Stimulated activated CD8-positive, alpha-beta memory T cell treated with anti-CD3 and anti-CD28 coated beads, Interleukin-12 subunit alpha, Interleukin-12 subunit beta, amount 100 ng/mL, for 4 hours (primary cell): ENCODE measurements at places on chromosomes 16 and 17.

GRCh38 chr16:53235851-53236250 is 181.1 kb downstream of the CHD9 start:
- no peak for DNase-seq

- DNase-seq = no peak
Measured at GRCh38 chr17:67566656-67567055, 151.1 kb upstream of the NOL11 start.

DNA sequence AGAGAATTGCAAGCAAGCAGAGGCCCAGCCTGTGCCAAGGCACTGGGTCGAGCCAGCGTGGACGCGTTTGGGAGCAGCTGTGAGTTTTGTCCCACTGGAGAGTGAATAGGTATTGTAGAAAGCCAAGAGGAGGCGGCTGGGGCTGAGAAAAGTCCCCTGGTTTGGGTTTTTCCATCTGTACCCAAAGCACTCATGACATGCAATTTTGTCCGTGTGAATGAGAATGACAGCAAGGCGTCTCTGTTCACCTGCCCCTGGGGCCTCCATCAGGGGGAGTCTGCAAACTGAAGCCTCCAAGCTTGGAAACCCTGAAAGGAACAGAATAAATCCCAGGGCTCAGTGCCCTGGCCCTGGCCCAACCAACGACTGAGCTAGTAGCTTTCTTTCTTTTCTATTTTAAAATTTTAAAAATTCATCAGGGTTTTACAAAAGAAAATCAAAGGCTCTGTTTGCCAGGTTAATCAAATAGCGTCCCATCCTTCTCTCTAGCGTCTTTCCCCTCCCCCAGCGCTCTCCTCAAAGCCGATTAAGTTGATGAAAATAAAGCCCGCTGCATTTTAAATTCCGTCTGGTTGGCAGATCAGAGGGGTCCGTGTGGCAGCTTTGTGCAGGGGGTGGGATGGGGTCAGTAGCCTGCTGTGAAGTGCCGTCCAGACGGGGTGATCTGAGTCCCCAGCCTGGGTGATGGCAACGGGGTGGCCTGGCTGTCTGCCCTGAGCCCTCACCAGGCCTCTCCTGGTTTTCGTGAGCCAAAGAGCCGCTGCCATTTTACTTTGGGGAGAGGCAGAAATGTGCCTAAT is 171.0 kb downstream of the KATNIP start:
- no peak for DNase-seq

DNA sequence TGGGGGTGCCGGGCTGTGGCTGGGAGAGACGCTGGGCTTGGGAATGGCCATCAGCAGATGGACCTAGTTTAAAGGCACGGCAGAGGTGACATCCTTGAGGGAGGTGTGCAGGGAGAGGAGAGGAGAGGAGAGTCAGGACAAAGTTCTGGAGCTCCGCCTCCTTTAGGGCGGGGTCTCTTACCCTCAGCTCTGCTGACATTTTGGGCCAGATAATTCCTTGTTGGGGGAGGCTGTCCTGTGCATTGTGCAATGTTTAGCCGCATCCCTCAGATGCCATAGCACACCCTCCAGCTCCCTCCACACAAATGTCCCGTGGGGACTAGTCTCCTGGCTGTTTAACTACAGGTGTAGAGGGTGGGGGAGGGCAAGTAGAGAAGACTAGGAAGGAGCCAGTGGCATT is 48.3 kb downstream of the ARHGAP23 start:
- DNase-seq = no peak

- no peak for DNase-seq
Measured at GRCh38 chr17:77790143-77790829, 168.2 kb upstream of the TNRC6C start.

DNA sequence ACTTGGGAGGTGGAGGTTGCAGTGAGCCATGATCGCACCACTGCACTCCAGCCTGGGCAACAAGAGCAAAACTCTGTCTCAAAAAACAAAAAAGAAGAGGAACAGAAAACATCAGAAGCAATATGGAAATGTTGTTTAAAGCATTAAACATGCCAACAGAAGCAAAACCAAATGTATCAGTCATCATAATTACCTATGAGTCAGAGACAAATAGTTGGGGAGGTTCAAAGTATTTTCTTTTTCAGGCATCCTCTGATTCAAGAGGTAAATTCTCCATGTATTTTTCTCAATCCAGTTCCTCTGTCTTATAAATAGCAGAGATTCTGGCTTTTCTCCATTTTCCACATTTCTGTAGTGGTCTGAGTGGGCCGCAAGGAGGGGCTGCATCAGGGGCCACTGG is 2.1 kb upstream of the TM4SF5 start:
- DNase-seq = no peak
